ENCODE measurements at places on chromosomes 12 and 14.

GRCh38 chr12:643475-644302 is 19.6 kb downstream of the NINJ2 start:
- DNase-seq: no peak

- no peak for DNase-seq
Observed at GRCh38 chr12:113515082-113515856, 43.6 kb upstream of the LHX5 start.

DNA sequence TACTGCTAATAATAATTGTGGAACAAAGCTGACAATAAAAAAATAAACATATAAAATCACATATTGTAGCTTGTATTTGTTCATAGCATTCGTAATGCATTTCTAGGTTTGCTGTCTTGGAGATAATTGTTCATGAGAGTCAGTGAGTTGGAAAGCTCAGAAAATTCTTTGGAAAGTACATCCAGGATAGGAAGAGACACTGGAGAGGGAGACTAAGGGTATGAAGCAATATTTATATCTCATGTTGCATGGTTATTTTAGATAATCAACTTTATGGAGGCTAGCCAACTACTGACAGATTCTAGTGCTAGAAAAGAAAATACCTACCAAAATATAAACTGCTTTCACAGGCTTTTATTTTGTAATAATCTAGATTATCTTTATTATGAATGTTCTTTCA is 1095.2 kb downstream of the FSCB start:
- no peak for DNase-seq

- DNase-seq: peak; percentile 61
Observed at GRCh38 chr14:99270458-99271220, 1.4 kb downstream of the BCL11B start.

DNA sequence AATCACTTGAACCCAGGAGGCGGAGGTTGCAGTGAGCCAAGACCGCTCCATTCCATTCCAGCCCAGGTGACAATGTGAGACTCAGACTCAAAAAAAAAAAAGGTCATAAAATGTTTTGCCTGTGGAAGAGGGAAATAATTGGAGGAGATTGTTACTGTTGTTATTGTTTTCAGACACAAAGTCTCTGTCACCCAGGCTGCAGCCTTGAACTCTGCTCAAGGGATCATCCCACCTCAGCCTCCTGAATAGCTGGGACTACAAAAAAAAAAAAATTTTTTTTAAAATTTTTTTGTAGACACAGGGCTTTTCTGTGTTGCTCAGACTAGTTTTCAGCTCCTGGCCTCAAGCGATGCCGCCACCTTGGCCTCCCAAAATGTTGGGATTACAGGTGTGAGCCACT is 33.9 kb downstream of the ARID2 start:
- no peak for DNase-seq

- DNase-seq: no peak
Observed at GRCh38 chr14:99968941-99969340, 96.3 kb upstream of the EVL start.

DNA sequence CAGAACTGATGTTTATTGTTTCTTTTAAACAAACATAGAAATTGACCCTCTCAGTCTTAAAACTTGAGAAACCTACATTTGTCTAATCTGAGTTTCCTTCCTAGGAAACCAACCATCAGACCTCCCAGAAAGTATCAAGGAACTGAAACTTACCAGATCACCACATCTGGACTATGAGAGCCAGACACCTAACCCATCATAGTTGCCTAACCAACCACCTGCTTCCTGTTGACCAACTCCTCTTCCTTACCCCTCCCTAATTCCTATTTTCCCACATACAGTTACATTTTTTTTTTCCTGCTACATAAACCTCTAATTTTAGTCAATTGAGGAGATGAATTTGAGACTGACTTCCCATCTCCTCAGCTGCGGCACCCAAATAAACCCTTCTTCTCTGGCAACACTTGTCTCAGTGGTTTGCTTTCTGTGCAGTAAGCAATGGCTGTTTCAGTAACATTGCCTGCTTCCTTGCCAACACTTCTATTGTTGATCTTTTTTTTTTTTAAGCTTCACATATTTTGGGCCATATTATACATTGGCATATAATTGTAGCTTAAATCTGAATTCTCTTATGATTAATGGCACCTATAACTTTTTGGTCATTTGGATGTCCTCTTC is 34.3 kb downstream of the KLRD1 start:
- no peak for DNase-seq

- DNase-seq: peak; percentile 57
Observed at GRCh38 chr12:117032593-117033381, 66.4 kb downstream of the TESC start.

DNA sequence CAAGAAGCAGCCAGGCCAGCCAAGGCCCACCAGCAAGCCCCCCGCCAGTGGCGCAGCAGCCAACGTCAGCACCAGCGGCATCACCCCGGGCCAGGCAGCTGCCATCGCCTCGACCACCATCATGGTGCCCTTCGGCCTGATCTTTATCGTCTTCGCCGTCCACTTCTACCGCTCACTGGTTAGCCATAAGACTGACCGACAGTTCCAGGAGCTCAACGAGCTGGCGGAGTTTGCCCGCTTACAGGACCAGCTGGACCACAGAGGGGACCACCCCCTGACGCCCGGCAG is 15.0 kb downstream of the ORAI1 start:
- DNase-seq: no peak

- no peak for DNase-seq
Observed at GRCh38 chr12:7019043-7019569, 830 bp upstream of the LPCAT3 start.

- DNase-seq: peak; percentile 7
Observed at GRCh38 chr14:91911474-91912032, 35.9 kb downstream of the FBLN5 start.

DNA sequence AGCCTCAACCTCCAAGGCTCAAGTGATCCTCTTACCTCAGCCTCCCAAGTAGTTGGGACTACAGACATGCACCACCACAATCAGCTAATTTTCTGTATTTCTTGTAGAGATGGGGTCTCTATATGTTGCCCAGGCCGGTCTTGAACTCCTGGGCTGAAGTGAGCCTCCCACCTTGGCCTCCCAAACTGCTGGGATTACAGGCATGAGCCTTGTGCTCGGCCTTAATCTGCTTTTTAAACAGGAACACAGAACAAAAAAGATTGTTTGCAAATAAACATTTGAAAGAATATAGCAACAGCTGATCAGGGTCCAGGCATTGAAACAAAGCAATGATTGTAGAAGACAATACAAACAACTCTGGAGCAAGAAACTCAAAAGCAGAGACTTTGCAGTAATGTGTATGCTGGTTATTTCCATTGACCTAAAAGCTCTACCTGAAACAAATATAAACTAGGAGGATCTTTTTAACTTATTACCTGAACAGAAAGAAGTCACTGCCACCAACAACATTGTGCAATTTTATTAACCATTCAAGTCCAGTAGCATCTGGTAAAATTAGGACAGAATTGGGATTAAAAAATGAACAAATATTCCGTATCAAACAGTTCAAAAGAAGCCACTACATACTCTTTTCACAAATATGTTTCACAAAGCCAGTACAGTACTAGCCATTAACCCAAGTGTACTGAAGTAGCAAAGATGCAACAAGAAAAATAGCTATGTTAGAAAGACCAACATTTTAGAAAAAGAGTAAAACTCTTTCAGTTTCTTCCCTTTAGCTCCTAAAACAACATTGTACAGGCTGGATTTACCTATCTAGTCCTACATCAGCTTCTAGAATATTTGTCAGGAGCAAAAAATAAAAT is 14.2 kb downstream of the AMN1 start:
- no peak for DNase-seq

DNA sequence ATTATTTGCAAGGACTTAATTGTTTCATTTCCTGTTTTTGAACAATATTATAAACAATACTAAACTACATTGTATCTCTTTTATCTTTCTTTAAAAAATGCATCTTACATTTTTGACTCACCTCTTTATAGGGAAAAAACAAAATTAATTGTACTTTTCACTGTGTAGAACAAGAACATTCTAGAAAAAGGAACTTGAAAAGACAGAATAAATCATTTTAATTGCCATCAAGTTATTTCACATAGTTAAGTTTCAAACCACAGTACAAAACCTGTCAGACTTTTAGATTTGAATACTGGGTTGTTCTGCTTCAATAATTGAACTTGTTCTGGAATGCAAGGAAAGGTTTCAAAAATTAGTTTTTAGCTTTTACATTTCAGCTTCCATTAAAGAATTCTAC is 50.0 kb downstream of the SLC38A6 start:
- DNase-seq: no peak

GRCh38 chr12:32390572-32391219 is 8.7 kb upstream of the FGD4 start:
- peak; percentile 62 for DNase-seq

DNA sequence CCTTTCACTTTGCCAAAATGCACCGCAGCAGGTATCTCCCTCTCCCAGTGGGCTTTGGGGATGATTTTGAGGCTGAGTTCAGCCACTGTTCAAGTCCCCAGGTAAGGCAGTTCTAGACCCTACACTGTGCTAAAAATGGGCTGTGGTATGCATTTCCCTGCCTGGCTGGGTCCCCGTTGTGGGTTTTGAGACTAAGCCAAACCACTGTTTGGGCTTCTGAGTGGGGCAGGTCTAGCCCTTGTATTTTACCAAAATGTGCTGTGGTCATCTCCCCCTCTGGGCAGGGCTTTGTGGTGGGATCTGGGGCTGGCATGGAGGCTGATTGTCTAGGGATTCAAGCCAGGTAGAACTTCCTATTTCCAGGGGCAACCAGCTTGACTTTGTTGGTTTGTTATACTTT is 13.6 kb upstream of the OR4Q3 start:
- no peak for DNase-seq

DNA sequence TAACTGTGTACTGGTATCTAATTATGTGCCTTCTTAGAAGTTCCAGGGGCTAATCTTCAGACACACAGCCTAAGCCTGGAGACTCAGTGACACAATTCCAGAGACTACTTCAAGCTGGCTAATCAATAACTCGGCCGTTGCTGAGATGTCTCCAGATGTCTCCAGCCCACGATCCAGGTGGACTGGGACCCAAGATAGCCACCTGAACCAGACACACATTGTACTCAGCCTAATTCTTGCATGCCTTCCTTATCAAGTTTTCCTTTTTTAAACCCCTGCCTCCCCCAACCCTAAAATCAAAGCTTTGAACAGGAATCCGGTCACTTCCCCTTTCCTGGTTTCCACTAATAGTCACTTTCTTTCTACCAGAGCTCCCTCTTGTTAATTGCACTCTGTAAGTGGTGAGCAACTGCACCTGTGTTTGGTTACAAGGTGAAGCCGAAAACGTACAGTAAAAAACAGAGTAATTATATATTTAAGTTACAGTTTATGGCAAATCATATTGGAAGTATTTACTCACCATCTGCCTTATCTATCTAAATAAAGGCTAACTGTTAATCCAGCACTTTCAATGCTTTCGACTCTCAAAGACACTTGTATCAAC is 39.8 kb upstream of the PTGDR start:
- DNase-seq: no peak

- DNase-seq: no peak
Observed at GRCh38 chr12:7859552-7859951, 13.2 kb downstream of the SLC2A14 start.

DNA sequence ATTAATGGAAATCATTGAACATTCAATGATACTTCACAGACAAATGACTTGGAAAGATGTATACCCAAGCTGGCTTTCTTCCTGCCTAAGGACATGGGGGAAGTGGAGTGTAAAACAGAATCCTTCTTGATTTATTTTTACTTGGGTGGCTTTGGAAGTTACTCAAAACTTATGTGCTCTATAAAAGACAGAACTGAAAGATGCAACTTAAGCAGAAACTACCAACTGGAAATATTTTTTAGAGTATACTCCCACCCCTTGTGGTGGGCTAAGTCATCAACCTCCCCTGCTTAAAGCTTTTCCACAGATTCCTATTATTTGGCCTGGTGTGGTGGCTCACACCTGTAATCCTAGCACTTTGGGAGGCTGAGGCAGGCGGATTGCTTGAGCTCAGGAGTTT is 126.0 kb upstream of the ATP2B1 start:
- DNase-seq: no peak

DNA sequence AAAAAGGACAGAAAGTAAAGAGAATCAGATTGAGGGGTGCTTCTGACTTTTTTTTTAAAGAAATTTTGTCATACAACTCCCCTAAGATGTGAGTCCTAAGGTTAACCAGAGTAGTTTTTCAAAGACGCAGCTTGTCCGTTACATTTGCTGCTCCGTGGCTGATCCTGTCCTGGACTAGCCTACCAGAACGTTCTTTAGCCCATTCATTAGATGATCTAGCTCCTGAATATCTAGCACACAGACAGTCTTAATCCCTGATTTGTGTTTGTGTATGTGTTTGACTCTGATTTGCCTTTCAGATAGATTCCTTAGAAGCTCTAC is 60.3 kb downstream of the SAMD4A start:
- no peak for DNase-seq

- no peak for DNase-seq
Observed at GRCh38 chr12:105569886-105570285, 239.4 kb downstream of the C12orf75 start.

- DNase-seq: no peak
Observed at GRCh38 chr14:51139121-51139681, 44.3 kb upstream of the TRIM9 start.

DNA sequence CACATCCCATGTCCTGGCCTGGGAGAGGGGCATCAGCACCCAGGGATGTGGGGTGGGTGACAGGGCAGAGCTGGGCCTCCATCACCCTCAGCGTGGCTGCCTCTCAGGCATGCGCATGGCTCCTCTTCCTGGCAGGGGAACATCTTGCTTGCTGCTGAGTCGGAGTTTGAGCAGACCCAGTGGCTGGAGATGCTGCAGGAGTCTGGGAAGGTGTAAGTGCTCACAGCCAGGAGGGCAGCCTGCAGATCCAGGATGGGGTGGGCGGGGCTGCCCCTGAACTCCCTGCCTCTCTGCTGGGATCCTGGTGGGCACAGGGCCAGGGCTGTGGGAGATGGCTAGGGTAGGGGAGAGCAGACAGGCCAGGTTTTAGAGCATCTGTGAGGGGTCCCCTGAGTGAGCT is 16.2 kb downstream of the PLEKHD1 start:
- no peak for DNase-seq

DNA sequence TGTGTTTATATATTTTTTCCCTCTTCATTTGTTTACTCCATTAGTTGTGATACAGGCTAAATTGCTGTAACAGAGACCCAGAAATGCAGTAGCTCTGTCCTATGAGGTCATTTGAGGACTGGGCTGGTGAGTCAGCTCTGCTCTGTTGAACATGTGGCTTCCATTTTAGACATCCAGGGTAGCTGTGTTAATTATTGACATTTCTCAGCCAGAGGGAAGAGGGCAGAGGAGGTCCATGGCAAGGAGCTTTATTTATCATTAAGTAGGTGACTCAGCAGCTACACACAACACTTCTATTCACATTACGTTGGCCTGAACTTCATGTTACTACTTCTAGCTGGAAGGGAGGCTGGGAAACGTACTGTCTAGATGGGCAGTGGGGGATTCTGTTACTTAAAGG is 85.4 kb downstream of the PTCSC3 start:
- DNase-seq: no peak

- DNase-seq: no peak
Observed at GRCh38 chr14:68856572-68856971, 63.7 kb upstream of the ZFP36L1 start.

GRCh38 chr14:90566481-90566880 is 169.7 kb downstream of the CALM1 start:
- no peak for DNase-seq

Data from NCI-H1092 (cell line).